ENCODE measurements at places on chromosomes 1 and 21. TPM values are rescaled to one million over a fixed set of nuclear protein-coding genes. Genes with fewer than 3 reads are reported as not detected.
A peak's percentile ranks its signal among the peaks of the same experiment; 100 is the strongest.

The ZNF695 gene
- total RNA-seq: 1.1 TPM

- DNase-seq: no peak
Measured at GRCh38 chr1:188137221-188137620, 1308.5 kb downstream of the PLA2G4A start.

GRCh38 chr21:40902299-40902698 lies 55.3 kb upstream of the DSCAM start:
- DNase-seq: no peak

The KCNE1 gene
- 0.90 TPM for total RNA-seq

The GON4L gene
- total RNA-seq: 29.4 TPM

DNA sequence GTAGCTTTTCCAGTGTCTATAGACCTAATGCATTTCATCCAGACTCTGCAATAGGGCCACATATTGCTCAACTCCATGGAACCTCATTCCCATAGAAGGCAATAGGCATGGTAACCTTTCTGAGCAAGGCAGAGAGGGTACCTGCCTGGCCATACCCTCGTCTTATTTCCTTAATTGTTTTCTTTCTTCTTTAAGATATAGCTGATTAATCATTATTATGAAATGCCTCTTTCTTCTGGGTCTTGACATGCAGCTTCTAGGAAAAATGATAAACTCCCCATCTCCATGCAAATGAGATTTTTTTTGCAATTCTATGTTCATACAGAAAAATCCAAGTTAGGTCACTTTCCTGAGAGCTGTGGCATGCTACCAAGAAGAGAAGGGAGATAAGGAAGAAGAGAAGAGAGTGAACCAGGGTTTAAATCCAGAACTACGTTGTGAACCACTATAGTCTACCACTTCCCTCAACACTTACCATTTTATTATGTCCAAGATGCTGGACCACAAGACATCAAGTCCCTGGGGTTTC lies 33.0 kb upstream of the IL20 start:
- DNase-seq: no peak

DNA sequence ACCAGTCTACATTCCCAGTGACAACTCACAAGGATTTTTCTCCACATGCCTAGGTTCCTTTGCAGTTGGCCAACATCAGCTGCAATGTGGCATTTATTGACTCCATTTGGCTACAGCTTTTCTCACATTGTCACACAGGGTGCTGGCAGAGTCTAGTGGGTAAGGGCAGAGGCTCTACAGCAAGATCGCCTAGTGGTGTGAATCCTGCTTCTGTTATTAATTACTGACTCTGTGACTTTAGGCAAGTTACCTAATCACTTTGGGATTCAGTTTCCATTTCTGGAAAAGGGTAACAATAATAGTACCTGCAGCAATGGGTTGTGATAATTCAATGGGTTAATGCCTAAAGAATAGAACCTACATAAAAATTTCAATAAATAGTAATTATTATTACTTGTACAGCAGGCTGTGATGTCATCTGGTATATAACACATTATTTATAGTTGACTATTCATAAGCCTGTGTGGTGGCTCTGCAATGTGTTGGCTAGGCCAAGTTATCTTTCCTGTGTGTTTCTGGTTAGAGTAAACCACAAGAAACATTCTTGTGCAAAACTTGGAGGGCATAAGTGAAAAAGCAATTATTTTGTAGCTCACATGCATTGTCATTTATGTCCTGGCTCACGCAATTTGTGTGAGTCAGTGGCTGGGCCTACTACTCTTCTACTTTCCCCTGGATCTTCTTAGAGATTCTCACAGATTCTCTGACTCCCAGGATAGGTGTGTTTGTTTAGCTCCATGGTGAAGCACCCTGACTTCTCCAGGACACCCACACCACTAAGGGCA lies 59.5 kb downstream of the PTGS2 start:
- peak; percentile 78 for DNase-seq

- no peak for DNase-seq
Measured at GRCh38 chr1:91870322-91870721, 15.6 kb downstream of the TGFBR3 start.

- DNase-seq: no peak
Measured at GRCh38 chr1:108611984-108612383, 48.9 kb downstream of the HENMT1 start.

DNA sequence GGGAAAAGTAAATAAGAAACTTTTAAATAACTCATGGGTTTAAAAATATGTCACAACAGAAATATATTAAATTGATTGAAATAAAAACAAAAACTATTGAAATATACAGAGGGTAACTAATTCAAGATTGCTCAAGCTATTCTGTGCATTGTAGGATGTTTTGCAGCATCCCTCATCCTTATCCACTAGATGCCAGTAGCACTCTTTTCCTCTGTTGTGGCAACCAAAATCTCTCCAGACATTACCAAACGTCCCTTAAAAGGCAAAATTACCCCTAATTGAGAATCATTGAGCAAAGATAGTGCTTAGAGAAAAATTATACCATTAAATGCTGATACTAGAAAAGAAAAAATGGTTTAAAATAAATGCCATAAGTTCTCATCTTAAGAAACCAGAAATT lies 682.6 kb downstream of the RWDD3 start:
- DNase-seq: peak; percentile 14

- no peak for DNase-seq
Measured at GRCh38 chr1:54259546-54260140, 59.7 kb downstream of the MRPL37 start.

The IQGAP3 gene
- total RNA-seq: 13.6 TPM
